ENCODE measurements at places on chromosomes 3 and 15. TPM values are rescaled to one million over a fixed set of nuclear protein-coding genes. Genes with fewer than 3 reads are reported as not detected.

Gene FAH
- total RNA-seq = 41.5 TPM

Gene CACNA2D2
- total RNA-seq = not detected

Gene NFKBIZ
- total RNA-seq = 25.4 TPM

GRCh38 chr15:83854321-83854720, 200.4 kb downstream of the ADAMTSL3 start:
- H3K36me3 ChIP-seq = no peaks in the 10 kb centered on the region
- no peak overlapping the region for H3K27ac ChIP-seq
- no peak overlapping the region for H3K4me3 ChIP-seq
- no peak for DNase-seq
- no peaks in the 10 kb centered on the region for H3K4me1 ChIP-seq

GRCh38 chr3:29281344-29282241, 722 bp downstream of the RBMS3 start:
- peak overlapping the region; percentile 95 for H3K27ac ChIP-seq

DNA sequence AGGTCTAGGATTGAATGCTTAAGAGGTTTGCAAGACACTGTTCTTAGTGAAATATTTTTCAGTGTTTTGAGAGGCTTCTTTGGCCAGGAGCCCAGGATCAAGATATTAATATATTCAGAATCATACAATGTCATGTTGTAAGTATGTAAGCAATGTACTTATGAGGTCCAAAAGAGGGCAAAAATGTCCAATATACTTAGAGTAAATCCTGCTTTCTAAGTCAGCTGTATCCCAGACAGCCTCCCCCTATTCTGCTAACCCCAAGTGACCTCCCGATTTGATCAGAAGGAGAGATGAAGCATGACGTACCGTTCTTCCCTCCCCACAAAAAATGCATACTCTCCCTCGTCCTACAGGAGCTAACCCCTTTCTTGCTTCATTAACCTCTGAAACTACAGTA, 70.9 kb downstream of the CHAC1 start:
- no peaks in the 10 kb centered on the region for H3K4me1 ChIP-seq
- no peak overlapping the region for H3K4me3 ChIP-seq
- peaks cover 78% of the 10 kb centered on the region for H3K36me3 ChIP-seq
- no peak overlapping the region for H3K27ac ChIP-seq

GRCh38 chr3:65877160-65877559, 161.6 kb downstream of the MAGI1 start:
- H3K4me3 ChIP-seq = no peak overlapping the region
- peaks cover 7% of the 10 kb centered on the region for H3K4me1 ChIP-seq
- H3K27me3 ChIP-seq = no peaks in the 10 kb centered on the region
- no peak overlapping the region for H3K27ac ChIP-seq
- DNase-seq = no peak

DNA sequence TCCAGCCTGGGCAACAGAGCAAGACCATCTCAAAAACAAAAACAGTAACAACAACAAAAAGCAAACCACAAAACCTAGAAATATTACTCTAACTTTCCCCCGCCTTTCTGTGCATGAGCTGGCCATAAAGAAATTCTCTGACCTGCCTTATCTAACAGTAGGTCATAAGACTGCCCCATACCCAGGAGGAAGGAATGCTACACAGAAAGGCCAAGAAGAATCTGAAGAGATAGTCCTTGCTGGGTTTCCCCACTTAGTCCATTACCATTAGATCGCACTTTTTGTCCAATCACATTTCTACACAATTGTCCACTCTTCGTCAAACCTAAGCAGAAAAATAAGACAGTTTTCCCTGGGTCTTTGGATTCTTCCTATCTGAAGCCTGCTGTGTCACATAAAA, 23.5 kb downstream of the CIAO2A start:
- H3K27ac ChIP-seq = no peak overlapping the region
- H3K27me3 ChIP-seq = no peaks in the 10 kb centered on the region
- peaks cover 20% of the 10 kb centered on the region for H3K4me1 ChIP-seq
- H3K36me3 ChIP-seq = peaks cover 15% of the 10 kb centered on the region

- no peak for DNase-seq
- H3K4me1 ChIP-seq = peaks cover 3% of the 10 kb centered on the region
- H3K27me3 ChIP-seq = no peaks in the 10 kb centered on the region
- H3K4me3 ChIP-seq = no peak overlapping the region
Measured at GRCh38 chr3:49606427-49606826, 52.1 kb downstream of the BSN start.

Measured in SJSA1 (cell line).